ENCODE measurements at places on chromosomes 16 and 17. TPM values are rescaled to one million over a fixed set of nuclear protein-coding genes. Genes with fewer than 3 reads are reported as not detected.
A peak's percentile ranks its signal among the peaks of the same experiment; 100 is the strongest.

RNFT1 gene
- 5.8 TPM for total RNA-seq

GRCh38 chr16:72723781-72724180 lies 324.1 kb downstream of the ZFHX3 start:
- DNase-seq = no peak

KRTAP3-2 gene
- not detected for total RNA-seq

GPR179 gene
- 0.06 TPM for total RNA-seq

DNA sequence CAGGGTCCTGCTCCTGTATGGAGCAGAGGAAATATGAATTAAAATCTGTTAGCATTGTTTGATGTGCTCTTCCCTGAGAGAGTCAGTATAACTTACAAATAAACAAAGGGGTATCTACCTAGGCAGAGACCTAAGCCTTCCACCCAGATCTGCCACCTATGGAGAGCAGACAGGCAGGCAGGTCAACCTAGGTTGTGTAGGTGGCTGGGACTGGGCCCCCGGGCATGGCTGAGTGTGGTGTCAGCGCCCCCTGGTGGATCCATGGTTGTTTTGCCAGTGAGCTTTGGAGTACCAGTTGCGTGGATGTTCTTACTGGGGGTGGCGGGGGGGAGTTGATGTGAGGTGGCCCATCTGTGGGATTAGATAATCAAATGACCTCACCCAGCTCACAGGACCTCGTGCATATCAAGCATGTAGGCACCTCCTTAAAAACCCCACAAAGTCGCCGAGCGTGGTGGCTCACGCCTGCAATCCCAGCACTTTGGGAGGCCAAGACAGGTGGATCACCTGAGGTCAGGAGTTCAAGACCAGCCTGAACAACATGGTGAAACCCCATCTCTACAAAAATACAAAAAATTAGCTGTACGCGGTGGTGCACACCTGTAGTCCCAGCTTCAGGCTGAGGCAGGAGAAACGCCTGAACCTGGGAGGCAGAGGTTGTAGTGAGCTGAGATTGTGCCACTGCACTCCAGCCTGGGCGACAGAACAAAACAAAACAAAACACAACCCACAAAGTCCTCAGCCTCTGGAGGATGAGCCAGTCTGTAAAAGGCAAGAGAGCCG lies 17.6 kb downstream of the DUS2 start:
- DNase-seq = peak; percentile 84
